ENCODE measurements at places on chromosomes 2 and 18. TPM values are rescaled to one million over a fixed set of nuclear protein-coding genes. Genes with fewer than 3 reads are reported as not detected.

GRCh38 chr2:38407111-38407682, 30.1 kb upstream of the ATL2 start:
- no peaks in the 10 kb centered on the region for H3K27me3 ChIP-seq
- DNase-seq, result no peak
- no peak overlapping the region for H3K27ac ChIP-seq

GRCh38 chr2:127649684-127650040, 3.7 kb downstream of the GPR17 start:
- no peak overlapping the region for H3K27ac ChIP-seq
- peak overlapping the region; percentile 52 for H3K4me3 ChIP-seq
- H3K27me3 ChIP-seq, result no peaks in the 10 kb centered on the region
- H3K36me3 ChIP-seq, result no peaks in the 10 kb centered on the region

DNA sequence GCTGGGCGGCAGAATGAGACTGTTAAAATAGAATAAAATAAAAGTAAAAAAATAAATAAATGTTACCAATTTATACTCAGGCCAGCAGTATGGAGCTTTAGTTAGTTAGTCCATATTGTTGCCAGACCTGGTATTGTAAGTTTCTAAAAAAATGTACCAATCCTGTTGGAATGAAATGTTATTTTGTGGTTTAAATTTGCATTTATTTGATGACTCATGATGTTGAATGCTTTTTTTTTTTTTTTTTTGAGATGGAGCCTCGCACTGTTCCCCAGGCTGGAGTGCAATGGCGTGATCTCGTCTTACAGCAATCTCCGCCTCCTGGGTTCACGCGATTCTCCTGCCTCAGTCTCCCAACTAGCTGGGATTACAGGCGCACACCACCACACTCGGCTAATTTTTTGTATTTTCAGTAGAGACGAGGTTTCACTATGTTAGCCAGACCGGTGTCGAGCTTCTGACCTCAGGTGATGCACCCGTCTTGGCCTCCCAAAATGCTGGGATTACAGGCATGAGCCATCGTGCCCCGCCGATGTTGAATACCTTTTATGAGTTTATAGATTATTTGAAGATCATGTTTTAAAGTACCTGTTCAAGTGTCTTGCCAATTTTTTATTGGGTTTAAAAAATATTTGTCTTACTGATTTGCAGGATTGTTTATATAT, 5.7 kb upstream of the PTPRN start:
- no peak overlapping the region for H3K4me3 ChIP-seq
- peaks cover 24% of the 10 kb centered on the region for H3K27me3 ChIP-seq
- no peak for DNase-seq
- no peak overlapping the region for H3K27ac ChIP-seq

CACNB4 gene
- 0.86 TPM for total RNA-seq

DNA sequence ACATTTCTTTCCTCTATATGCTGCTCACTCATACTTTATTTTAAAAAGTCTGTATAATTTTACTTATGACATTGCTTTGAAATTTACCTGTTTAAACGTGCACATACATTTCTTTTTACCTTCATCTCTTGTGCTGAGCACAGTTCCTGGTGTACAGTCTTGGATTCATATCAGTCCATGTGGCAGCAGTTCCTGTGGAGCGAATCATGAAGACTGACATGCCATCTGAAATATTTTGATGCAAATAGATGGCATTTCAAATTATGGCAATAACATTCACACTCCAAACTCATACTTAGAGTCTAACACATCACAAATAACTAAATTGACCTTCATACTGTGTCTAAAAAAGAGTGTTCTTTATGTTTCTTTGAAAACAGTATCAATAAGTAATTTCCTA, 90.3 kb upstream of the CDH2 start:
- H3K36me3 ChIP-seq, result no peaks in the 10 kb centered on the region
- H3K4me3 ChIP-seq, result no peak overlapping the region
- no peaks in the 10 kb centered on the region for H3K4me1 ChIP-seq
- H3K27me3 ChIP-seq, result no peaks in the 10 kb centered on the region

DNA sequence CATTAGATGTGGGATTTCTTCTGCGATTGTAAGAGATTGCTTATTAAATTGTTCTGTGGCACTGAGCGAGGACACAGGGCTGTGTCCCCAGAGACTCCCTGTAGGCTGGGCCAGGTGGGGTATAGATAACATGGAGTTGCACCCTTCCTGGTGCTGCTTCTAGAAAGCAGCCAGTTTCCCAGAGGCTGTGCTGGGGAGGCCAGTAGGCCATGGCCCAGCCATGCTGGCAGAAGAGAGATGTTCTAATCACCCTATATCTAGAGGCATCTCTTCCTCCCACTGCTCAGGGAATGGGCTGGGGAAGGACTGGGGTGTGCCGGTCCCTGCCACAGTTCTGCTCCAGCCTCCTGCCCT, 66.9 kb downstream of the HS1BP3 start:
- H3K36me3 ChIP-seq, result no peaks in the 10 kb centered on the region
- H3K27me3 ChIP-seq, result peaks cover 6% of the 10 kb centered on the region
- no peak for DNase-seq

DNA sequence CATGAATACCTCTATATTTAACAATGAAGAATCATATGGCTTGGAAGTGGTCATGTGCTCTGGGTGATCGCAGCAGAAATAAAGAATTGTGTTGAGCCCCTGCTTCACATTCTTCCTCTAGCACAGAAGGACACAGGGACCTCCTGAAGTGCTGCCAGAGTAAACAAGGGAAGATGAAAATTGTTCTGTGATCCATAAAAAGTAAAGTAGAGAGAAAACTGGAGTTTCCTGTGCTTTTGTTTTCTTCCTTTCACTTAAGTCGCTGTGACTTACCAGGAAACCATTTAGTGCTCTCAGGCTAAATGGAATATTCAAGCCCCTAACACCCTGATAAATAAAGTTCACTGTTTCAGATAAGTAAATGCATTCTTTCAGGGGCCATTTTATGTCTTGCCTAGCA, 1173.6 kb upstream of the CHAC2 start:
- H3K27ac ChIP-seq, result no peak overlapping the region
- H3K27me3 ChIP-seq, result no peaks in the 10 kb centered on the region
- H3K4me3 ChIP-seq, result no peak overlapping the region
- H3K36me3 ChIP-seq, result no peaks in the 10 kb centered on the region

DNA sequence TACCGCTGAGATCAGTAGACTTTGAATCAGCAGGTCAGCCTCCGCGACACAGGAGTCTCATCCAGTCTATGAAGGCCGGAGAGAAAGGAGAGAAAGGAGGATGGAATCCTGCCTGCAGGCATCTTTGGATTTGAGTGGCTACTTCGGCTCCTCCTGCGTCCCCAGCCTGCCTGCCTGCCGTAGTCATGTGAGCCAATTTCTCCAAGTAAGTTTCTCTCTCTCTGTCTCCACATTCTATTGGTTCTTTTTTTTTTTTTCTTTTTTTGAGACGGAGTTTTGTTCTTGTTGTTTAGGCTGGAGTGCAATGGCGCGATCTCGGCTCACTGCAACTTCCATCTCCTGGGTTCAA, 16.7 kb downstream of the PDCD1 start:
- H3K27ac ChIP-seq, result no peak overlapping the region
- no peaks in the 10 kb centered on the region for H3K36me3 ChIP-seq
- H3K4me3 ChIP-seq, result no peak overlapping the region
- DNase-seq, result no peak
- H3K4me1 ChIP-seq, result peaks cover 30% of the 10 kb centered on the region
- H3K27me3 ChIP-seq, result no peaks in the 10 kb centered on the region

CHRND gene
- not detected for total RNA-seq

DNA sequence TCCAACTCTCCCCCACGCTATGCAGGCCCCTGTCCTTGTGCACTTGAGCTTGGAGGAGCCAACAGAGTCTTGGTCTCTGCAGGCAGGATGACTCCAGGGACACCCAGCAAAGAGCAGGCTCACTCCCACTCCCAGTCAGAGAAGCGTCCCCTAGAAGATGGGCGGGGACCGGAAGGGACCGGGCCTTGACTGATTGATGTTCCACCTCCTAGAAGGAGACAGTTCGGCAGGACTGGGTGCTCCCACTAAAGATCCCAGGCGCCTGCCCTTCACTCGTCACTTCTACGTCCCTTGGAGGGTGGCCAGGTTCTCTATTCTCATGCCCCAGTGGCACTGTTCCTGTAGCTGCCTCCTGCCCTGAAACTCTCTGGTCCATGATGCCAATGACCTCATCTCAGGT, 3.2 kb upstream of the SP100 start:
- H3K4me3 ChIP-seq, result peak overlapping the region; percentile 99
- peaks cover 17% of the 10 kb centered on the region for H3K36me3 ChIP-seq
- H3K27ac ChIP-seq, result peak overlapping the region; percentile 99
- no peaks in the 10 kb centered on the region for H3K27me3 ChIP-seq

- no peak for DNase-seq
- H3K4me3 ChIP-seq, result no peak overlapping the region
- no peaks in the 10 kb centered on the region for H3K27me3 ChIP-seq
- peaks cover 33% of the 10 kb centered on the region for H3K4me1 ChIP-seq
Measured at GRCh38 chr2:12273111-12273510, 443.6 kb upstream of the TRIB2 start.

GRCh38 chr18:7958081-7958896, 391.2 kb downstream of the PTPRM start:
- no peaks in the 10 kb centered on the region for H3K4me1 ChIP-seq
- H3K36me3 ChIP-seq, result no peaks in the 10 kb centered on the region
- no peaks in the 10 kb centered on the region for H3K27me3 ChIP-seq

DNA sequence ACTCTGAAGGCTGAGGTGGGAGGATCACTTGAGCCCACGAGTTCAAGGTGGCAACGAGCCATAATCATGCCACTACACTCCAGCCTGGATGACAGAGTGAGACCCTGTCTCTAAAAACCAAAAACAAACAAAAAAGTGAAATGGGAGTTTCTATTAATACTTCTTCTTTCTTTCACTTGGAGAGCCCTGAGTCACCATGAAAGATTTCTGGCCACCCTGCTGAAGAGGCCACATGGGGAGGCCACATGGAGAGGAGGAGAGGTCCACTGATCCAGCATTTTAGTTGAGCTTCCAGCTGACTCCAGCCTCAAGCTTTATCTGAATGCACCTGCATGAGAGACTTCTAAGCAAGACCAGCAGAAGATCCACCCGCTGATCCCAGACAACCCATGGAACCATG, 74.2 kb upstream of the LAPTM4A start:
- H3K36me3 ChIP-seq, result no peaks in the 10 kb centered on the region
- no peak for DNase-seq
- H3K4me3 ChIP-seq, result no peak overlapping the region
- H3K27me3 ChIP-seq, result peaks cover 5% of the 10 kb centered on the region
- H3K27ac ChIP-seq, result no peak overlapping the region

NFE2L2 gene
- 89.3 TPM for total RNA-seq

- no peaks in the 10 kb centered on the region for H3K27me3 ChIP-seq
Measured at GRCh38 chr2:223740679-223741078, 96.7 kb downstream of the AP1S3 start.

KCNG2 gene
- total RNA-seq, result not detected

DNA sequence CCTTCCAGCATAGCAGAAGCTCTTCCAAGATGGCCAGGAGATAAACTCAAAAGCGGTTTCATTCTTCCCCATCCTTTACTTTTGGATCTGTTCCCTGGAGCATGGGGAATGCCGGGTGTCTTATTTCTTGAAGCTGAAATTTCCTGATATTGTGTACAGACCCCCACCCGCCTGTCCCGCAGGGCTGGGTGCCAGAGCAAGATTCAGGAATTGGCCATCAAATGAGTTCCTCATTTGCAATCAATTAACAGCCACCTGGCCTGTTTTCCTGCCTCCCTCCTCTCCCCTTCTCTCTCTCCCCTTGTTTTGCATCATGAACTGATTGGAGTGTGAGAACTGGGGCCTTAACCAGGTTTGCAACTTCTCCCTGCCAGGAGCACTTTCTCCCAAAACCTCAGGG, 202.1 kb downstream of the SH3RF3 start:
- DNase-seq, result no peak
- no peaks in the 10 kb centered on the region for H3K27me3 ChIP-seq
- H3K36me3 ChIP-seq, result no peaks in the 10 kb centered on the region
- no peak overlapping the region for H3K4me3 ChIP-seq
- peaks cover 39% of the 10 kb centered on the region for H3K4me1 ChIP-seq

HMSD gene
- total RNA-seq, result 1.2 TPM

GRCh38 chr2:127403460-127403859, 14.8 kb upstream of the PROC start:
- H3K36me3 ChIP-seq, result no peaks in the 10 kb centered on the region
- H3K4me3 ChIP-seq, result no peak overlapping the region
- H3K4me1 ChIP-seq, result peaks cover 30% of the 10 kb centered on the region

- H3K27me3 ChIP-seq, result no peaks in the 10 kb centered on the region
- H3K4me3 ChIP-seq, result no peak overlapping the region
- no peak for DNase-seq
- no peaks in the 10 kb centered on the region for H3K36me3 ChIP-seq
- no peak overlapping the region for H3K27ac ChIP-seq
Measured at GRCh38 chr2:191660575-191660974, 17.4 kb upstream of the NABP1 start.

CCDC121 gene
- 0.71 TPM for total RNA-seq

DBI gene
- 112 TPM for total RNA-seq

DNA sequence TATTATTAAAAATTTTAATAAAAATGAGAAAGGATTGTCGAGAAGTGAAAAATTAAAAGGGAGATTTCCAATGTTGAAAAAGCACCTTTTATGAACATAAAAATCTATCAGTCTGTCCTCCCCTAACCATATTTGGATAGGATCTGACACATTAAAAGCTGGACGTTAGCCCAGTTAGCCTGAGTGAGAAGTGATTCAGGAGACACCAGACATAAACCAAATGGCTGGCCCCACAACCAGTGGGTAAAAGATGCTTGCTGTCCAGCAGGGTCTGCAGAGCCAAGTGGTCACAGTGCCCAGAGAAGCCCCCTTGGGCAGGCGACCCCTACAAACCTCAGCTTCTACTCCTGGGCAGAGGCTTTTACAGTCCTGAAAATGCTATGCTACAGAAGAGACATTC, 253.8 kb upstream of the LYPD1 start:
- H3K36me3 ChIP-seq, result no peaks in the 10 kb centered on the region
- H3K27me3 ChIP-seq, result no peaks in the 10 kb centered on the region
- DNase-seq, result no peak

DNA sequence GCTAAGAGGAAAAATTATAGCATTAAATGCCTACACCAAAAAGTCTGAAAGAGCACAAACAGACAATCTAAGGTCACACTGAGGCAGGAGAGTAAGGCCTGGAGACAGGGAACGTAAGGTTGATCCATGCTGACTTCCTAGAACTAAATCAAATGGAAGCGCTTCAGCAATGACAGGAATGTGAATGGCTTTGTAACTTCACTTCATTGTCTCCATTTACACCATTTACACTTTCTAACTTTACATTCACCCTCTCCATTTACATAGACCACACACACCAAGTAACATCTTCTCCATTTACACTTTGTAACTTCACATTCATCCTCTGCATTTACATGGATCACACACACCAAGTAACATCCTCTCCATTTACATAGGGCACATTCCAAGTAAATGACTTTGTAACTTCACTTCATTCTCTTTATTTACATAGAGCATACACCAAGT, 103.1 kb upstream of the SPATS2L start:
- H3K27ac ChIP-seq, result no peak overlapping the region
- H3K36me3 ChIP-seq, result no peaks in the 10 kb centered on the region
- H3K4me1 ChIP-seq, result no peaks in the 10 kb centered on the region
- peaks cover 2% of the 10 kb centered on the region for H3K27me3 ChIP-seq
- no peak overlapping the region for H3K4me3 ChIP-seq
- no peak for DNase-seq

FARSB gene
- 23.3 TPM for total RNA-seq

RASGRP3 gene
- total RNA-seq, result 205 TPM

ZNF385B gene
- total RNA-seq, result not detected

Data from activated B cell treated with CpG ODN at 0.5 μM for 24 hours (primary cell).